ENCODE measurements at places on chromosomes 7 and 10. TPM values are rescaled to one million over a fixed set of nuclear protein-coding genes. Genes with fewer than 3 reads are reported as not detected.
A peak's percentile ranks its signal among the peaks of the same experiment; 100 is the strongest.

GRCh38 chr10:95756041-95756761 is at the start of gene ENTPD1:
Gene ENTPD1 (plus strand): TSS chr10:95756163. CDS start chr10:95756240, 77 bp downstream.
- peak; percentile 41 for DNase-seq
- no peaks in the 10 kb centered on the region for H3K4me1 ChIP-seq
- no peak within 1 kb of the TSS for H3K4me3 ChIP-seq
- no peaks in the 10 kb centered on the region for H3K36me3 ChIP-seq

DNA sequence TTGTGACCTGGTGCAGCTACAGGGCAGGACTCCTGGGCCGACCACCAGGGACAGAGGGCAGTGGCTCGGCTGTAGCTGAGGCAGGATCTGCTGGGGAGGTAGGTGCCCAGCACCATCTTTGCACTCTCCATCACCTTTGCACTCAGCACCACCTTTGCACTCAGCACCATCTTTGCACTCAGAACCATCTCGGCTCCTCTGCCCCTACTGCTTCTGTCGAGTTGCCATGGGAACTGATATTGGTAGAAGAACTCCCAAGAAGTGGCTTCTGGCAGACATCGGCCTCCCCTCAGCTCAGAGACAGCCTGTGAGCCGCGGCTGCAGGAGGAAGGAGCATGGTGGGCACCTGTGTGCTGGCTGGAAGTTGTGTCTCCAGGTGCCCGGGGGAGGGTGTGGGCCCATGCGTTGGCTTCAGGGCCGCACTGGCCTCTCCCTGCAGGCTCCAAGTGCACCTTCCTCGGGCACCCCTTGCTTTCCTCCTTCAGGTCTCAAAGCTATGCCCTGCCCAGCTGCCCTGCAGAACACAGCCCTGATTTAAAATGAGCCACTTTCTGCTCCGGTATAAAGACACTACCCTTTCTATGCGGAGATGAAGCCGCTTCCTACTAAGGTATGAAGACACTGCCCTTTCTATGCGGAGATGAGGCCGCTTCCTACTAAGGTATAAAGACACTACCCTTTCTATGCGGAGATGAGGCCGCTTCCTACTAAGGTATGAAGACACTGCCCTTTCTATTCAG is 514.5 kb downstream of the PTPRN2 start:
- no peak overlapping the region for H3K4me3 ChIP-seq
- DNase-seq: no peak
- H3K27ac ChIP-seq: no peak overlapping the region
- no peaks in the 10 kb centered on the region for H3K4me1 ChIP-seq

- DNase-seq: no peak
- H3K27me3 ChIP-seq: peaks cover 14% of the 10 kb centered on the region
- no peak overlapping the region for H3K27ac ChIP-seq
- no peaks in the 10 kb centered on the region for H3K36me3 ChIP-seq
- H3K4me3 ChIP-seq: no peak overlapping the region
Observed at GRCh38 chr7:151306374-151306773, 35.2 kb upstream of the NUB1 start.

DNA sequence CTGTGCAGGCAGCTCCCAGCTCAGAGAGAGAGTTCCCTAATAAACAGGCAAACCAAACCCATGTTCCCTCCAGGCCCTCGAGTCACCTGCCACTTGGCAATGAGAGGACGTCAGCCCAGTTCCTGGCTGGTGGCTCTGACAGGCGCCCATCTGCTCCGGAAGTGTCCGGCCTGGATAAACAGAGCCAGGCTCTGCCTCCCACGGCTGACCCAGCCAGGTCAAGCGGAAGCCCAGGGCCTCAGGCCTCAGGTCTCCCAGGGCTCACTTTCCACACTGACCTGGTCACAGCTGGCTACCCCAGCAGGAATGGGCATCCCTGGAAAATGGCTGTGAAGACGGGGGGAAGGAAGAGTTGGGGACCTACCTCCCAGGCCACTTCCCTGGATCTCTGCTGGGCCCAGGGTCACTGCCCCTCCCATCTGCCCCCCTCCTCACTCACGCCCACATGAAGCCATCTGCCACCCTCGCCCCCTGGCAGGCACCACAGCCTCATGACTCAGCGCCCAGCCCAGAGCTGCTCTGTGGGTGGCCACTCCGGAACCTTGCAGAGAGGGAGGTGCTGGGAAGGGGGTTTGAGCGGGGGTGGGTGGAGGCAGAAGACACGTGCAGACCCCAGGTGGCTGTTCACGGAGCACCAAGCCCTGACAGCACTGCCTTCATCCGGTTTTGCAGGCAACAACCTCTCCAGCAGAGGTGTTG is 37.4 kb upstream of the DUSP5 start:
- H3K36me3 ChIP-seq: no peaks in the 10 kb centered on the region
- DNase-seq: peak; percentile 44
- H3K27me3 ChIP-seq: no peaks in the 10 kb centered on the region
- H3K4me1 ChIP-seq: peaks cover 2% of the 10 kb centered on the region

GRCh38 chr7:106313456-106313901 is 28.7 kb upstream of the NAMPT start:
- DNase-seq: peak; percentile 88
- no peak overlapping the region for H3K4me3 ChIP-seq
- H3K27ac ChIP-seq: no peak overlapping the region
- H3K4me1 ChIP-seq: no peaks in the 10 kb centered on the region
- no peaks in the 10 kb centered on the region for H3K27me3 ChIP-seq

GRCh38 chr10:19204246-19204917 is 155.8 kb downstream of the MALRD1 start:
- H3K4me1 ChIP-seq: no peaks in the 10 kb centered on the region
- no peaks in the 10 kb centered on the region for H3K27me3 ChIP-seq
- no peak overlapping the region for H3K27ac ChIP-seq
- no peak for DNase-seq

DNA sequence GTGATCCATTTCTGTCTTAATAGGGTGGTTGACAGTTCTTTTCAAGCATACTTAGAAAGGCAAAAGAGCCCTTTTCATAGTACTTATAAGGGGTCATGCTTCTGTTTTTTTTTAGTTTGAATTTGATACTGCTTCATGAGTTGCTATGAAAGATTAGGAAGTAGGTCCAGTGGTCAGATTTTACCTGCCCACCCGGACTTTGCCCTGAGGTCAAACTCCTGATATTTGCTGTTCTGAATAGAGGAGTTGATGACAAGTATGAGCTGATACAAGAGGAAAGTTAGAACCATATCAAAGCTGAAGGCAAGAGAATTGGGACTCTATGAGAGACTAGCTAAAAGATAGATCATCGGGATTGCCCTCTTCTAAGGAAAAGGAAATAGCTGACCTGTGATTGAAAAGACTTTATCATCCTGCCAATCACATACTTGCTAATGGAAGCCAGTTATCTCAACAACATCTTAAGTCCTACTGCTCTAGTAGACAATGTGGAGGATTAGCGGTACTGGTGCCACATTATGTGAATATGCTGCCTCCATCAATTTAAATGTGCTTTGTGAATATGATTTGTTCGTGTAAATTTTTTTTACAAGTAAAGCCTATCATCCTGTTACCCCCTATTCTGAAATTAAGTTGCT is 37.5 kb upstream of the CYP26C1 start:
- H3K4me1 ChIP-seq: no peaks in the 10 kb centered on the region
- H3K36me3 ChIP-seq: no peaks in the 10 kb centered on the region
- no peaks in the 10 kb centered on the region for H3K27me3 ChIP-seq
- H3K27ac ChIP-seq: no peak overlapping the region

DNA sequence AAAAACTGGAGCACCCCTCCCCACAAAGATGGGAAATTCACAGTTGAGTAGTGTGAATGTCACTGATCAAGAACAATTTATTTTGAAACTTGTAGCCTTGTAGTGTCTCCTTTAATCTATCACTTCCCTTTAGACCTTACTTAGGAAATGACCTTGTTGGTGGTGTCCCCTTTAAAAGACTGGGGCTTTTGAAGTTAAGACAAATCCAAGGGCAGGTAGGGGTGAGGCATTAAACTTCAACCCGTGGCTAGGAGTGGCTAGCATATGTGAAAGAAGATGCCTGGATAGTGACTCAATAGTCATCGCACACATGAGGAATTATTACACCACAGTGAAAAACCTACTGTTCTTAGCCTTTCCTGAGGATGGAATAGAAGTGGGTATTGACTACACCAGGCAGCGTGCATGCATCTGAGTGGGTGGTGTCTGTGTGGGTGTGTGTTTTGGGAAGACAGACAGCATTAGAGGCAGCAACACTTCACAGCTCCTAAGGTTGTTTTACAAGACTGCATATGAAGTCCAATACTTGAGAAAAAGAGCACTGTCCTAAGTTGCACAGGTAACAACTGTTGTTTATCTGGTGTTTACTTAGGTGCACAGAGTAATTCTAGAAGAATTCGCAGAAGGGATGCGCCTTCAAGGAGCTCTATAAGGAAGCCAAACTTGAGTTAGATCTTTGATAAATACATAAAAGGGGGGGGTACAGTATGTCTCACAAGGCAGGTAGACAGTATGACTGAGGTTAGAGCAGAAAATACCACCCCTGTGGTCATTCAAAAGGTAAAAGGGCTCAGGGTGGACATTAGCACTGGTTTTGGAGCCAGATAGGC is 32.9 kb downstream of the ABLIM1 start:
- peaks cover 2% of the 10 kb centered on the region for H3K4me1 ChIP-seq
- no peaks in the 10 kb centered on the region for H3K27me3 ChIP-seq
- no peaks in the 10 kb centered on the region for H3K36me3 ChIP-seq
- no peak overlapping the region for H3K4me3 ChIP-seq
- DNase-seq: peak; percentile 72

DNA sequence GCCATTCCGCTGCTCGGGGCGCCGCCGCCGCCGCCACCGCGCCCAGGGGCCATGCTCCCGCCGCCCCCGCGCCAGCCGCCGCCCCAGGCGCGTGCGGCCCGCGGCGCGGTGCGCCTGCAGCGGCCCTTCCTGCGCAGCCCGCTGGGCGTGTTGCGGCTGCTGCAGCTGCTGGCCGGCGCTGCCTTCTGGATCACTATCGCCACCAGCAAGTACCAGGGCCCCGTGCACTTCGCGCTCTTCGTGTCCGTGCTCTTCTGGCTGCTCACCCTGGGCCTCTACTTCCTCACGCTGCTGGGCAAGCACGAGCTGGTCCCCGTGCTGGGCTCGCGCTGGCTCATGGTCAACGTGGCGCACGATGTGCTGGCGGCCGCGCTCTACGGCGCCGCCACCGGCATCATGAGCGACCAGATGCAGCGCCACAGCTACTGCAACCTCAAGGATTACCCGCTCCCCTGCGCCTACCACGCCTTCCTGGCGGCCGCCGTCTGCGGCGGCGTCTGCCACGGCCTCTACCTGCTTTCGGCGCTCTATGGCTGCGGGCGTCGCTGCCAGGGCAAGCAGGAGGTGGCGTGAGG is 383 bp downstream of the MARVELD1 start:
- no peaks in the 10 kb centered on the region for H3K27me3 ChIP-seq
- DNase-seq: peak; percentile 74
- H3K4me1 ChIP-seq: peaks cover 28% of the 10 kb centered on the region
- peak overlapping the region; percentile 76 for H3K4me3 ChIP-seq

DNA sequence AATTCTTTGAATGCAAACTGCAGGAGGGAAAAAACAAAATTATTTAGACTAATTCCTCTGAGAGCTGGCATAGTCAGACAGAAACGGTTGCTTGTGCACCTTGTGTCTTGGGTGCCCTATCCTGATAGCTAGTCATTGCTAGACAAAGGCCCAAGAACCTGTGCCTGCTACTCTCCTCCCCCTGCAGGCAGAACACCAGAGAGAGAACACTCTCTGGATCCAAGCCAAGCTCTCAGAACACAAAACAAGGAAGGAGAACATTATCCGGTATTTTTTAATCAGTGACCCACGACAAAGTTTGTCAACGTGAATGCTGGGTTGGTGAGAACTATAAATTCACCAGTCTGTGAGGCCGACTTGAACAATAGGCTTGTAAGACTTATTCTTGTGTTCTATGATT is 18.8 kb upstream of the PPP1R9A start:
- H3K27me3 ChIP-seq: no peaks in the 10 kb centered on the region
- DNase-seq: peak; percentile 14
- H3K4me3 ChIP-seq: no peak overlapping the region
- H3K27ac ChIP-seq: no peak overlapping the region

GRCh38 chr7:127683776-127684681 is 32.0 kb downstream of the SND1 start:
- DNase-seq: no peak
- no peak overlapping the region for H3K4me3 ChIP-seq
- H3K36me3 ChIP-seq: peaks cover 1% of the 10 kb centered on the region
- H3K27me3 ChIP-seq: no peaks in the 10 kb centered on the region
- H3K4me1 ChIP-seq: peaks cover 5% of the 10 kb centered on the region
- no peak overlapping the region for H3K27ac ChIP-seq

SPDYE11 gene
- total RNA-seq: not detected

TMEM130 gene
- total RNA-seq: 0.26 TPM
